ENCODE measurements at places on chromosomes 12 and 14. TPM values are rescaled to one million over a fixed set of nuclear protein-coding genes. Genes with fewer than 3 reads are reported as not detected.
A peak's percentile ranks its signal among the peaks of the same experiment; 100 is the strongest.

DNA sequence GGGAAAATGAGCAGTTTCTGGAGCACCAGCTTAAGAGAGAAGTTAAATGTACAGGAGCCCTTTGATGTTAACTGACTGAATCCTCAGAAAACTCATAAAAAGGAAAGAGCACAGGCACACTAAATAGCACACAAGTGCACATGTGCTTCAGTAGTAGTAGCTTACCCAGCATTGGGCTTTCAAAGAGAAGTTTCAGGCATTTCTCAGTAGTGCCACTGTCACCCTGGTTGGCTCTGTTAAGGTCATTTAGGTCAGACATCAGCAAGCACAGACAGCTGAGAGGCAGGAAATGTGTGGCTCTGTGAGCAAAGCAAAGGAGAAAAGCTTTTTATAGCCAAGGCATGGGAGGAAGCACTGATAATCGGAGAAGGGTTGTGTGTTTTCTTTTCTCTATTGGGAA lies 96.3 kb upstream of the HIF1A start:
- H3K36me3 ChIP-seq: no peaks in the 10 kb centered on the region
- peaks cover 48% of the 10 kb centered on the region for H3K4me1 ChIP-seq
- no peaks in the 10 kb centered on the region for H3K27me3 ChIP-seq
- peak overlapping the region; percentile 32 for H3K27ac ChIP-seq
- H3K4me3 ChIP-seq: no peak overlapping the region
- no peak for DNase-seq

DNA sequence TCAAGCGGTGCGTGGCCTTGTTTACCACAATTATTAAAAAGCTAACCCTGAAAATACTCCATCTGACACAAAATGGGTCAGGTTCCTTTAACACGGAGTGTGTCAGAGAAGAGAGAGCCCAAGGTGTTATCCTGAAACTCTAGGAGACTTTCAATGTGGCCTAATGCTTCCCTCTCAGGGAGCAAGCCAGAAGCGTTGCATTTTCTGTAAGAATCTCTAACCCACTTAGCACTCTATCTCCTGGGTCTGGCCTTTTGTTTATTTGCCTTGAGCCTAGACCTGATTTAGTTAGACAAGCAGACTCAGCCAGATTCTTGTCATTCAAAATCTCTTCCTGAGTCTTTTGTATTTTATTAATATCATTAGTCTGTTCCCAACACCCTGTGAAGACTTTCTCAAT lies 184.0 kb upstream of the SYT1 start:
- DNase-seq: no peak
- H3K27ac ChIP-seq: no peak overlapping the region
- no peak overlapping the region for H3K4me3 ChIP-seq
- no peaks in the 10 kb centered on the region for H3K36me3 ChIP-seq
- H3K27me3 ChIP-seq: no peaks in the 10 kb centered on the region

GRCh38 chr12:98403936-98404335 lies 111.5 kb upstream of the TMPO start:
- no peaks in the 10 kb centered on the region for H3K27me3 ChIP-seq
- DNase-seq: no peak
- peaks cover 8% of the 10 kb centered on the region for H3K4me1 ChIP-seq
- no peaks in the 10 kb centered on the region for H3K36me3 ChIP-seq
- H3K4me3 ChIP-seq: no peak overlapping the region

DNA sequence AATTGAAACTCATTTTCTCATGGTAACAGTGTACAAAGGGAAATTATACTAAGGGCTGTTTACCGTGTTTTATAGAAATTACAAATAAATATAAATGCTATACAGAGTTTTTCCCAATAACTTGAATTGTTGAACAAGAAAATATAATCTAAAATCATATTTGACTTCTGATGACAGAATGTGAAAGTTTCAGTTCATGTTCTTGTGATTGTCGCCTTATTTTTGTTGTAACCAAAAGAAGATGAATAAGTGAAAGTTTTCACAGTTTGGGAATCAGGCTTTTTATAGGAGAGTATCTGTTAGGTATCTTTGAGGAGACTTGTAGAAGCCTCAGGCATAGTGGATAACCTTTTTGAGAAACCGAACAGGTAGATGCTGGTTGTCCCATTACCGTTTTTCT lies 28.1 kb downstream of the ANO6 start:
- peak overlapping the region; percentile 14 for H3K27ac ChIP-seq
- no peaks in the 10 kb centered on the region for H3K27me3 ChIP-seq
- H3K4me1 ChIP-seq: peaks cover 23% of the 10 kb centered on the region
- H3K36me3 ChIP-seq: no peaks in the 10 kb centered on the region

DNA sequence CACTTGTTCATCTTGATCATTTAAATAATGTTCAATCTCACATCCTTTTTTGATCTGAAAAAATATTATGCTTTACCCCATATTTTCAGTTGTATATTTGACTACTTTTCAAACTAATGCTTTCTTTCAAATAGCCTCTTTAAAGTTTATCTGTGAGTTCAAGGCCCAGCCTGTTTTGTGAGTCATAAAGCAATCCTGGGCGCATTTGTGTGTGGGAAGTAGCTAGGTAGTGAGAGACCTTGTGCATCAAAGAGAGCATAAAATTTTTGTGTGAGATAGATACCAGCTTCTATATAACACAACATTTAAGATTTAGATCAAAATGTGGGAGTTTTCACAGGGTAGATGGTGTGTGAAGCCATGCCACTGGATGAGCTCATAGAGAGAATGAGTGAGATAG lies 405.6 kb downstream of the NAV3 start:
- H3K27me3 ChIP-seq: no peaks in the 10 kb centered on the region
- no peak overlapping the region for H3K4me3 ChIP-seq
- no peaks in the 10 kb centered on the region for H3K36me3 ChIP-seq

DNA sequence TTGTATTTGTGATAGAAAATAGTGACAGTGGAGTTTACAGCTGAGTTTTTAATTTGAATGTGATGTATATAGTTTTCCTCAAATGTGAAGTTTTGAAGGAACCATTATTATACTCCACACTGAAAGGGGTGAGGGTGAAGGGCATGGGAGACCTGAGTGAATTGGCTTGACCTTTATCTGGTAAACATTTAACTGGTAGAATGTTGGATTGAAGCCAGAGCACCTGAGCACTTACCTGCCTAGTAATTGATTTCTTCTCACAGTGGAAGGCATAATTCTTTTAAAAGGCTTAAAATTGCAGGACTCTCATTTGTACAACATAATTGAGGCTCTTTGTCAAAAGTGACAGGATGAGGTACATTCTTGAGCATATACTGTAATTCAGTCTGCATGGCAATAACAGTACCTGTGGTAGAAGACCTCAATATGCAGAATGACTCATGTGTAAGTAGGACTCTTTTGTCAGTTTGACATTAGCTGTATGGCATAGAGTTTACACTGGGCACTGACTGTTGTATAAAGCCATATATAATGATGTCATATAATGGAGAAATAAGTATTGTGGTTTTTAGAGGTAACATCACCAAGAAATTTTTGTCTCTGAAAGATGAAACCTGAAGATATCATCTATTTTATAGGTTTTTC lies 309.6 kb downstream of the TMTC2 start:
- no peaks in the 10 kb centered on the region for H3K36me3 ChIP-seq
- no peaks in the 10 kb centered on the region for H3K27me3 ChIP-seq
- no peak overlapping the region for H3K4me3 ChIP-seq
- no peak for DNase-seq
- no peak overlapping the region for H3K27ac ChIP-seq

- H3K36me3 ChIP-seq: no peaks in the 10 kb centered on the region
- DNase-seq: no peak
- H3K27ac ChIP-seq: no peak overlapping the region
- no peak overlapping the region for H3K4me3 ChIP-seq
- peaks cover 11% of the 10 kb centered on the region for H3K4me1 ChIP-seq
Measured at GRCh38 chr12:71477609-71478008, 38.0 kb downstream of the LGR5 start.

DNA sequence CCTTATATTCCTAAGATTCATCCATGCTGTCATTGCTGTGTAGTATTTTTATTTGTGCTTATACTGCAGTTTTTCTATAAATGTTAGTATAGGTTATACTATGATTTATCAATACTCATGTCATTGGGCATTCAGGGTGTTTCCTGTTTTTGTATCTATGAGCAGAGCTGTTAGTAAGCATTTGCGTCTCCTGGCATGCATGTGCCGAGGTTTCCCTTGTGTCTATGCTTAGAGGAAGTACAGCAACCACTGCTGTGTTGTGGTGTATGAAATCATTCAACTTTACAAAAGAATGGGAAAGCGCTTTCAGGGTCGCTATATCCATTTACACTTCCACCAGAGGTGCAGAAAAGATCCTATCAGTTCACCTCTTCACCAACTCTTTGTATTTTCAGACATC lies 122.7 kb downstream of the RGS6 start:
- H3K27ac ChIP-seq: no peak overlapping the region
- H3K4me3 ChIP-seq: no peak overlapping the region
- H3K4me1 ChIP-seq: no peaks in the 10 kb centered on the region
- no peak for DNase-seq
- H3K27me3 ChIP-seq: no peaks in the 10 kb centered on the region

DNA sequence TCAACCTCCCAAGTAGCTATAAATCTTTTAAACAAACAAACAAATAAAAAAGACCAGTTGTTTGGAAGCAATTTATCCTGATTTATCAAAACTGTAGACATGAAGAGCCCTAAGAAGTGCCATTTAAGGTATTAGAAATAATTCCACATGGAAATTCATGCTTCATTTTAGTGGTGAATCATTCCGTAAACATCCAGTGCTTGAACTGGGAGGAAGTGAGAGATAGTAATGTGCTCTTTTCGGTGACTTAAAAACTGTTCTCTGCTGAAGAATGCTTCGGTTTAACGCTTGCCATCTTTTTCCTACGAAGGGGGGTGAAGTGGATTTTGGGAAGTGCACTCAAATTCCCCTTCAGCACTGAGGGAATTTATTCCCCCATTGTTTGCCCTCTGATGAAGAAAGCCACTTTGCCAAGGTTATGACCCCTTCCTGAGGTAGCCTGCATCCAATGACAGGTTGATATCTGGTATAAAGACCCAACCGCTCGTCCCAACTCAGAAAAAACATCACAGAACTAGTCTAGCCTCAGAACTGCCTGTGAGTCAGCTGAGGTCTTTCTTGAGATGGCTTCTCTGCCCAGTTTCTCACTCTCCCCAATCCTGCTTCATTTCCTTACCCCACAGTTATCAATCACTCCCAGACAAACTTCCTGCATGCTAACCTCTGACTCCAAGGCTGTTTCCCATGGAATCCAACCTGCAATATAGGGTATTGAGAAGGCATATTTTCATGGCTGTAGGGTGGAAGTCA lies 244.1 kb downstream of the AEBP2 start:
- peak; percentile 79 for DNase-seq
- H3K27ac ChIP-seq: peak overlapping the region; percentile 75
- H3K4me1 ChIP-seq: peaks cover 19% of the 10 kb centered on the region
- H3K27me3 ChIP-seq: no peaks in the 10 kb centered on the region

DNA sequence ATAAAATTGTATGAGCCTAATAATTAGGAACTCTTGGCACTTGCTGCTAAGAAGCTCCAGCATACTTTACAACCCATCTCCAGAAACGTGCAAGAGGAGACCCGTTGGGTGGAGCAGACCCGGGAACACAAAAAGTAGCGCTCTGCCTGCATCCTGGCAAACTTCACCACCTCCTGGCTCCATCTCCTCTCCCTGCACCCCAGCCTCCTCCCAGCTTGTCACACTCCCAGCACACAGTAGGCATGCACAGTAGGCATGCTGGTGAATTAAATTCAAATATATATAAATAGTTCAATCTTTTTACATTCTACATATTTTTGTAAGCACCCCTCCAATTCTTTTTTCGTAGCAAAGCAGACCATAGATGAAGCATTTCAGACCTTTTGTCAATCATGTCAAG lies 1.2 kb downstream of the VSIG10 start:
- H3K27ac ChIP-seq: no peak overlapping the region
- peak; percentile 30 for DNase-seq
- H3K4me3 ChIP-seq: peak overlapping the region; percentile 78

DNA sequence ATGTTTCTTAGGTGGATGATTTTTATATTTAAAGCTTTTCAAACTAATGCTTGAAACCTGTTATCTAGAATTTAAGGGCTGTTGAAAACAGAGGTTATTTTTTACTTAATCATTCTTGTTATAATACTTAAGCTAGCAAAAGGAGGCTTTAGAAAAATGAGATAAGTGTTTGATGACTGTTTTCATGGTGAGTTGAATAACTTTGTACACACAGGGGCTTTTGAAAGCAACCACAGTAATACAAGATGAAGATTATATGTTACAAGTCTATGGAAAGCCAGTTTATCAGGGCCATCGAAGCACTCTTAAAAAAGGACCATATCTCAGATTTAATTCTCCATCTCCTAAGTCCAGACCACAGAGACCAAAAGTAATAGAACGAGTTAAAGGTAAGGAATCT lies 33.3 kb downstream of the KIAA0586 start:
- H3K4me3 ChIP-seq: no peak overlapping the region
- peaks cover 22% of the 10 kb centered on the region for H3K36me3 ChIP-seq
- H3K27ac ChIP-seq: no peak overlapping the region
- DNase-seq: no peak
- H3K4me1 ChIP-seq: peaks cover 3% of the 10 kb centered on the region

GRCh38 chr14:79011920-79012204 lies 841.7 kb downstream of the NRXN3 start:
- H3K27me3 ChIP-seq: no peaks in the 10 kb centered on the region
- no peak overlapping the region for H3K4me3 ChIP-seq
- H3K27ac ChIP-seq: peak overlapping the region; percentile 70
- peak; percentile 65 for DNase-seq
- H3K4me1 ChIP-seq: peaks cover 5% of the 10 kb centered on the region

- no peaks in the 10 kb centered on the region for H3K27me3 ChIP-seq
- no peak overlapping the region for H3K4me3 ChIP-seq
- H3K36me3 ChIP-seq: no peaks in the 10 kb centered on the region
- peaks cover 48% of the 10 kb centered on the region for H3K4me1 ChIP-seq
- no peak for DNase-seq
Measured at GRCh38 chr14:50344876-50345563, 32.9 kb downstream of the DMAC2L start.

DNA sequence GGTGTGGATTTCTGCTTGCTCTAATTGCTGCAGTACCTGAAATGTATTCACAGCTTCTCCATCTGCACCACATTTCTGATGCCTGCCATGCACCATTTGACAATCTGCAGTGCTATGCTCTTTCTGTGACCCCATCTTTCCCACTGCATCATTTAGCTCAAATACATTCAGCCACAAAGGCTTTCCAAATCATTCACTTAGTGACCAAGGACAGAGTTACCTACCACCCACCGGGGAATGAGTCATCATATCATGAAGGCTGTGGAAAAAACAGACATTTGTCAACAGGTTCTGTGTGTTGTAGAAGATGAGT lies 465.5 kb upstream of the ATP2B1 start:
- no peak for DNase-seq
- no peaks in the 10 kb centered on the region for H3K36me3 ChIP-seq
- no peak overlapping the region for H3K27ac ChIP-seq
- H3K4me3 ChIP-seq: no peak overlapping the region
- H3K4me1 ChIP-seq: no peaks in the 10 kb centered on the region
- no peaks in the 10 kb centered on the region for H3K27me3 ChIP-seq

ZBTB42 gene
- total RNA-seq: 2.9 TPM

ARID2 gene
- 23.0 TPM for total RNA-seq

KRT81 gene
- total RNA-seq: 0.29 TPM

PGF gene
- total RNA-seq: 24.5 TPM

GPX2 gene
- not detected for total RNA-seq

PITPNM2 gene
- 6.5 TPM for total RNA-seq

RAB2B gene
- 27.4 TPM for total RNA-seq

ZFP36L1 gene
- total RNA-seq: 47.1 TPM

All from osteoblast (primary cell).